ENCODE measurements at places on chromosomes 6 and 20. TPM values are rescaled to one million over a fixed set of nuclear protein-coding genes. Genes with fewer than 3 reads are reported as not detected.

Gene PGC
- polyA plus RNA-seq, result 0.26 TPM

Gene ZHX3
- 3.2 TPM for polyA plus RNA-seq

Gene TRIM31
- 0.14 TPM for polyA plus RNA-seq

Gene SNTA1
- polyA plus RNA-seq, result 5.9 TPM

Gene AFDN
- polyA plus RNA-seq, result 24.1 TPM

Gene NTSR1
- polyA plus RNA-seq, result 0.26 TPM

Gene OPRM1
- not detected for polyA plus RNA-seq

Gene SSR1
- 21.8 TPM for polyA plus RNA-seq

Gene BACH2
- polyA plus RNA-seq, result 3.0 TPM
